Astrocyte (in vitro differentiated cells and primary cell): ENCODE measurements at places on chromosomes 2 and 18. TPM values are rescaled to one million over a fixed set of nuclear protein-coding genes. Genes with fewer than 3 reads are reported as not detected.

DNA sequence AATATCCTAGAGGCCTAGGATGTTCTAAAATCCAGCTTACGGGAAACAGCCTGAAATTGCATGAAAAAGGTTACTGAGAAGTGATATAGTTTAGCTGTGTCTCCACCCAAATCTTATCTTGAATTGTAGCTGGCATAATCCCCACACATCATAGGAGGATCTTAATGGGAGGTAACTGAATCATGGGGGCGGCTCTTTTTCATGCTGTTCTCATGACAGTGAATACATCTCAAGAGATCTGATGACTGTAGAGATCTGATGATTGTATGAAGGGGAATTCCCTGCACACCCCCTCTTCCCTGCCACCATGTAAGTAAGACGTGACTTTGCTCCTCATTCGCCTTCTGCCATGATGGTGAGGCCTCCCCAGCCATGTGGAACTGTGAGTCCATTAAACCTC, 385.6 kb upstream of the ID2 start:
- H3K36me3 ChIP-seq, result no peaks in the 10 kb centered on the region
- no peaks in the 10 kb centered on the region for H3K4me1 ChIP-seq
- DNase-seq, result no peak
- H3K27ac ChIP-seq, result no peak overlapping the region
- no peak overlapping the region for H3K4me3 ChIP-seq

Gene PLEKHB2
- 92.2 and 100 TPM in 2 replicates for total RNA-seq

DNA sequence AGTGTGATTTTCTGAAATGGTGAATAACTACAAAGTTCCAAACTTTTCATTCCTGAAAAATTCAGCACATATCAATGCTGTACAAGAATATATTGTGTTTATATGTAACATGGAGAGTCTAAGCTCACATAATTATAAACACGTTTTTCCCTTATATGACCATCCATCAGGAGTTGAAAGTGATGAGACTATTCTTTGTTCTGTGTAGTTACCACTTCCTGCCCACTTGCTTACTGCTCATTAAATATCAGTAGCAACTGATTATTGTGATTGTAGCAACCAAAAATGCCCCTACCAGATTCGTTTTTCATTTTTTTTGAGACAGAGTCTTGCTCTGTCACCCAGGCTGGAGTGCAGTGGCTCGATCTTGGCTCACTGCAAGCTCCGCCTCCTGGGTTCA, 30.8 kb downstream of the OTX1 start:
- no peak overlapping the region for H3K4me3 ChIP-seq
- H3K27ac ChIP-seq, result no peak overlapping the region
- no peaks in the 10 kb centered on the region for H3K4me1 ChIP-seq
- DNase-seq, result no peak

DNA sequence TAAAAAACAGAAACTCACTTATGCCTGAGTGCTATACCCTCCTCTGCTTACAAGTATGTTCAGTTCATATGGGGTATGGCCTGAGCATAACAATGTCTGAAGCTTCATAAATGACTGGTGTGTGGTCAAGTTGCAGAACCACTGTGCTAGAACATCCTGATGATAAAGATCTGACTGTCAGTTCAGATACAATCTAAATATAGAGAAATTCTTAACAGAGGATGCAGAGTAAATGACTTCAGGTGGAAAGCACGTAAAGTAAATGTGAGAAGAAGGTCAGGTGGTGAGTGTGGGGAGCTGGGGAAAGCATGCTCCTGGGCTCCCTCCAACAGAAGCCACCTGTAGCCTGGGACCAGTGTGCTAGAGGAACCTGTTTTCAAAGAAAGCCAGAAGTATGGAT, 926.2 kb downstream of the TSN start:
- no peaks in the 10 kb centered on the region for H3K36me3 ChIP-seq
- DNase-seq, result no peak
- H3K4me3 ChIP-seq, result no peak overlapping the region
- no peaks in the 10 kb centered on the region for H3K4me1 ChIP-seq
- H3K27me3 ChIP-seq, result no peaks in the 10 kb centered on the region

Gene FKBP1B
- total RNA-seq, result 16.8 and 19.4 TPM in 2 replicates

DNA sequence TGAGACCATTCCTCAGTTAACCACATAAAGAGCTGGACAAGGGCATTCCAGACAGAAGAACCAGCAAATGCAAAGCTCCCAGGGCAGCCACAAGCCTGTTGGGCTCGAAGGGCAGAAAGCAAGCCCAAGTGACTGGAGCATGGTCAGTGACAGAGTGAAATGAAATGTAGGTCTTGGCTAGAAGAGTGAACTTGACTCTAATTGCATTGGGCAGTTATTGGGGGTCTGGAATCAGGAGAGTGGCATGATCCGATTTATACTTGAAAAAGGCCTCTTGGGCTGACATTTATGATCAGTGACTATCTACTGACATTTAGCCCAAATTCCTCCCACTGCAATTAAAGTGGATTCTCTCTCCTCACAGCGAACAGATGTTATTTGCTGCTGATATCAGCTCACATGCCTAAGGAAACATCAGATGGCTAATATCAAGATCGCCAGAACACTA, 152.5 kb upstream of the KLF7 start:
- H3K27me3 ChIP-seq, result no peaks in the 10 kb centered on the region
- no peak overlapping the region for H3K4me3 ChIP-seq
- H3K36me3 ChIP-seq, result no peaks in the 10 kb centered on the region
- peaks cover 2% of the 10 kb centered on the region for H3K4me1 ChIP-seq

GRCh38 chr2:135532581-135532980, 1.3 kb downstream of the R3HDM1 start:
- H3K27me3 ChIP-seq, result no peaks in the 10 kb centered on the region
- H3K4me3 ChIP-seq, result peak overlapping the region; percentile 27
- no peak for DNase-seq

DNA sequence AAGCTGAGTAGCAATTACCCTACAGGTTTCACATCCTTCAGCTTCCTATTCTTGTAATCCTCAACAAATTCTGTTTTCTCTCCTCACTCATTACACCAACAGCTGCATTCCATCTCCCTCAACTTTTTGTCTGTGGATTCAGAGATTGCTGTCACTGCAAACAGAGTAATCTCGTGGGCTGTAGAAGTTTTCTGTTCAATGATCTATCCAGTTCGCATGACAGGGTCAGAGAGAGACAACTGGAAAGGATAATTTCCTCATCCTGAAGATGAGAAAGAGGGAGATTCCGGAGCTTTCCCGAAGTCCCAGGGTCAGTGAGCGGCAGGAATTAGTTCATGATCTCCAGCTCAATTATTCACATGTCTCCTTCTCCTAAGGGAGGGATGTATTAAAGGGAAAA, 75.7 kb downstream of the MYO5B start:
- H3K27me3 ChIP-seq, result peaks cover 5% of the 10 kb centered on the region
- H3K4me1 ChIP-seq, result no peaks in the 10 kb centered on the region
- H3K36me3 ChIP-seq, result no peaks in the 10 kb centered on the region
